Activated CD4-positive, CD25-positive, alpha-beta regulatory T cell treated with anti-CD3 and anti-CD28 coated beads, Interleukin-2, amount 50 U/mL, for 16 hours (primary cell): ENCODE measurements at places on chromosomes 7 and 10.

DNA sequence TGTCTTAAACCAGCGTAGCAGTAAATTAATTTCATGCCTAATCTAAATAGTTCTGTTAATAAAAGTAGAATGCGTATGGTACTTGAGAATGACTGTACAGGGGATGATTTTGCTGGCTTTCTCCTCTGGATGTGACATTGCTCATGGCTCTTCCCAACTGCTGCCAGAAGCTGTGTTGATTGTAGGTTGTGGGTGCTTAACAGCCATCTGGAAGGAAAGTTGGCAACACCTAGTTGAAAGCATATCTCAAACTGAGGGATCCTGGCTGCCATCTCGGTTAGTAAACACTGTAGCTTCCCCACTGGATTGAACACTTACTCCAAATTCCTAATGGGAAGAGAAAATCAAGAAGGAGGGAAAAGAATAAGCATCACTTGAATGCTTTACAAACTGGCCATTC lies 130.9 kb downstream of the NXPH1 start:
- DNase-seq = no peak

- DNase-seq = no peak
Measured at GRCh38 chr7:107726356-107727130, 17.4 kb upstream of the CBLL1 start.

DNA sequence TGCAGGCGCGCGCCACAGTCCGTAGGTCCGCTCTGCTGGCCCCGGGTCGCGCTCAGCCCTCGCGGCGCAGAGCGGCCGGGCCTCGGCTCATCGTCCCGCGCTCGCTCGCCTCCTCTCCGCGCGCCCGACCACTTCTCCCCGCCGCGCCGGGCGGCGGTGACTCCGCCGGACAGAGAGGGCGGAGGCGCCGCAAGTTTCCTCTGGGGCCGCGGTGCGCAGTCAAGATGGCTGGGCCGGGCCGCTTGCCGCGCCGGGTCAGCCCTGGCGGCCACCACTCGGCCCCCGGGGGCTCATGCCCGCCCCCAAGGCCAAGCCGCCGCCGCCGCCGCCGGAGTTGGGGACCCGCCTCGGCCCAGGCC lies 441 bp downstream of the FZD8 start:
- no peak for DNase-seq

DNA sequence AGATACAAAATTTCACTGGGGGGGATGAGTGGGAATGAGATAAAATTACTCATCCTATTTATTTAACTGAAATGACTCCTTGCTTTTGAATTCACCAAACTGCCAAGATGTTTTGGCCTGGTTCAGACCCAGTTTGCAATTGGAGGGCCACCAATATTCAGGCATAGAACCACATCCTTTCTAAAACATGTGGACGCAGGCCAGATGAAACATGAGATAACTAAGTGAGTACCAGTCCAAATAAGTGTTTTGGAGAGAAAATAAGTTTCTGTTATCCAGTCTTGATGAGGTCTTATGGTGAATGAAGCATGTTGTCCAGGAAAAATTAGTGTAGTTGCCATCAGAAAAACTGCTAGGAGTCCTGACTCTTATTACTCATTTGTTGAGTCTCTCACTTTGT lies 36.3 kb upstream of the PDK4 start:
- DNase-seq = no peak

GRCh38 chr7:148058092-148058491 lies 532.5 kb upstream of the C7orf33 start:
- no peak for DNase-seq

DNA sequence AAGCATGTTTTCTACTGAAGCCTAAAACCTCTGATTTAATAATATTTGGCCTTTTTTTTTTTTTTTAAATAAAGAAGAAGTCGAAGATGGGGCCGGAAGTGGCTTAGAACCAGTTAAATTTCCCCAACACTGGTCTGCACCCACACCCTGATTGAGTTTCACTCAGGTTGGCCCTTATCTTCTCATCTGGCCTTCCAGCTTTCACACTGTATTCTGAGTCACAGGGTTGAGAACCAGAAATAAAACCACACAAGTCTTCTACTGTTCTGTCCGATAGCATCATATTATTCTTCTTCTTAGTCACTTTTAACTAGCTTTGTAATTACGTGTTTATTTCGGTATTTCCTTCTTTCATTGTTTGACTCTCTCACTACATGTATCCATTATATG lies 9.9 kb downstream of the ZNF365 start:
- peak; percentile 44 for DNase-seq

GRCh38 chr7:134779741-134780065 lies 269 bp downstream of the CALD1 start:
- no peak for DNase-seq

DNA sequence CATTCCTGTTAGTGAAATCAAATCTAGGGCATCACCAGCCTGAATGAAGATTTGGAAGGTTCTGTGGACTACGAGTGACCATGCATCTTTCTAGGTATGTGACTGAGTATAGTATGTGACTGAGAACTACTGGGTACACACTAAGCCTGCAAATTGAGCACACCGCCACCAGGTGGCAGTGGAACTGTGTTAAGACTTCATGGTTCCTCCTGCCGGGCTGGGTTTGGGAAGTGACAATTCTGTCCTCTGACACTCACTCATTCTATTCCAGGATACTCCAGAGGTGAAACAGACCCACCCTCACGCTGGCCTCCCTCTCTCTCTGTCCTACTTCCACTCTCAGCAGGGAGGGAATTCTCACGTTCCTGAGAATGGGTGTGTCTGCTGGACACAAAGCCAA lies 84.0 kb upstream of the TMEM248 start:
- DNase-seq = no peak

DNA sequence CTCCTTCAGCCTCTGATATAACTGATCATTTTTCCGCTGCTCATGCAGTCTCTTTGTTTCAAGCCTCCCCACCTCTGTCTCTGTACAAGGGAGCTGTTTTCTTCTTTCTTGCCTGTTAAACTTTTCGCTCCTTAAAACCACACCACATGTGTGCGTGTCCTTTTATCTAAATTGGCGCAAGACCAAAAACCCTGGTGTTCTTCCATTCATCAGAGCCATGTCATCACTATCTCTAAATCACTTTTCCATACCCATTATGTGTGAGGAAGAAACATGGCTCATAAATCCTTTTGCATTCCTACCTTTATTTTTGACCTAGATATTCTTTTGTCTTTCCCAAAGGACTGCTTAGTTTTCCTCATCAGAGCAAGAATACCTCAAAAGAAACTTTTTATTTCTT lies 239.0 kb upstream of the IMMP2L start:
- DNase-seq = no peak

DNA sequence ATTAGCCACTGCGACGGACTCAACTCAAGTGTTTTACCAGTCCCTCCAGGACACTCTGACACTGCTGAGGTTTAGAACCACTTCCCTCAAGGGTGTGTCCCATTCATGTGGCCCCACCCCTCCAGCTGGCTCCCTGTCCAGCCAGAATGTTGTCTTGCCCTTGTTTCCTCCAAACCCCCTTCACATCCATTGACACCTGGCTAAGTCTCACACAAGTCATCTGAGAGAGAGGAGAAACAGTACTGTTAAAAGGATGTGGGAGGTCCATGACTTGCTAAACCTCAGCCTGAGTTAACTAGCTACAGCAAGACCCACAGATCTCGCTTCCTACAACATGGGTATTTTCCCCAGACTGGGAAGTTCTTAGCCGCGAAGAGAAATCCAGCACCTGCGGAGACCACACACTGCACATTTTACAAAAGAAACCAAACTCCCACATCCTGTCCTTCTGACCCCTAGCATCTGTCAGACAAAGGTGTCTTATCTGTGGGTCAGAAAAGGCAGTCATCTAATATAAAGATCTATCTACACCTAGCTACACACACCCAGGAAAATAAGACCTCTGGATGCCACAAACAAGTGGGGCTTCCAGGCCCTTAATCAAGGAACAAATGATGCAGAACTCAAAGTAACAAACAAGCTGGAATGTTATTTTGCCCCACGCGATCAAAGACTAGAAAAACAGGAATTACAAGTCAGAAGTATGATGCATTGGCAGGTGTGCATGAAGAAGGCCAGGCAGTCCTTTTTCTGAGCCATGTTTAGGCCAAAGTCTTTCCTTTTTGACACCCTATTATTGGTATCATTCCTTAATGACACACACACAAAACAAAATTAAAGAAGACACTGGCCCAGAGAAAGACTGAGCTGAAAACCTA lies 13.9 kb downstream of the OSBPL3 start:
- DNase-seq = no peak

DNA sequence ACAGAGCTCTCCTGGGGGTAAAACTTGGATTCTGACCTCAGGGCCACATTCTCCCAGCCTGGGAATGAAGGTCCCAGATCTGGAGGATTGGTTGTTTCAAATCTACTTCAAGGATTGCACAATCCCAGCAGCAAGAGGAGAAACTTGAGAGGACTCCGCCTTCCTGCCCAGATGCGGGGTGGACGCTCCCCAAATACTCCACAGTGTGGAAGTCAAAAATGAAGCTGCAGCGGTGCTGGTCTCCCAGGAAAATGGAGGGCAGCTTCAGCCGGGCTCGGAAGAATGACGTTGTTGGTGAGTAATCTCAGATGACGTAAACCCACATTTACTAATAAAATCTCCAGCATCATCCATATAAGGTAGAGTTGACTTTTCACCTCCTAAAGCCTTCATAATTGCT lies 31.5 kb upstream of the PPP2R2D start:
- DNase-seq = no peak
